NCI-H2107 (cell line): ENCODE measurements at places on chromosomes 1 and 21.

DNA sequence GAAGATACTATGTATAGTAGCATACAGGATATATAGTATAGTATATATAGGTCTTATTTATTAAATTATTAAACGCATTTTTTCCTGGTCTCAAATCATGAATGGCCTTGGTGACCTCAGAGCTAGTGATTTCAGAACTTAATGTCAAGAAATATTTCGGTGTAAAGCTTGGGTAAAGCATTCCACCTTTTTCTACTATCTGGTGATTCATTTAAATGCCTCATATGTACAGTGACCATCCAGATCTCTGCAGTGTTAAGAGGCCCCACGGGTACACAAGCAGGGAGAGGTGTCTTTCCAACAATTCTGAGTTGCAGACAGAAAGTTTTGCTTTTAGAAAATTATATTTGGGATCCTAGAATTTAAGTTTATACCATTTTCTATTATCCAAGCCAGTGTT lies 626.5 kb downstream of the PTPRC start:
- DNase-seq = no peak

DNA sequence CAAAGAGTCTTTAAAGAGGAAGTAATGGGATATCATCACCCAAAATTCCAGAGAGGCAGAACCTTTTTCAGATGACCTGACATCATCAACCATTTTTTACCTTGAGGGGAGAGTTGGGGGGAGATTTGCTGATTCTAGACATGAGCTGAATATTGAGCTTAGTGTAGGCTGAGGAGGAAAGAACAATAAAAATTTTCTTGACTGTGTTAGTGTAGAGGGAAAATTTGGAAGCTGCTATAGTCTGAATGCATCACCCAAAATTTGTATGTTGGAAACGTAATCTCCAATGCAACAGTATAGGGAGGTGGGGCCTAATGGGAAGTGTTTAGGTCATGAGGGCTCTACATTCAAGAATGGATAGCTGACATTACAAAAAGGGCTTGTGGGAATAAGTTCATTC lies 17.8 kb upstream of the CD84 start:
- no peak for DNase-seq

- no peak for DNase-seq
Observed at GRCh38 chr1:14189381-14189780, 409.1 kb upstream of the KAZN start.

DNA sequence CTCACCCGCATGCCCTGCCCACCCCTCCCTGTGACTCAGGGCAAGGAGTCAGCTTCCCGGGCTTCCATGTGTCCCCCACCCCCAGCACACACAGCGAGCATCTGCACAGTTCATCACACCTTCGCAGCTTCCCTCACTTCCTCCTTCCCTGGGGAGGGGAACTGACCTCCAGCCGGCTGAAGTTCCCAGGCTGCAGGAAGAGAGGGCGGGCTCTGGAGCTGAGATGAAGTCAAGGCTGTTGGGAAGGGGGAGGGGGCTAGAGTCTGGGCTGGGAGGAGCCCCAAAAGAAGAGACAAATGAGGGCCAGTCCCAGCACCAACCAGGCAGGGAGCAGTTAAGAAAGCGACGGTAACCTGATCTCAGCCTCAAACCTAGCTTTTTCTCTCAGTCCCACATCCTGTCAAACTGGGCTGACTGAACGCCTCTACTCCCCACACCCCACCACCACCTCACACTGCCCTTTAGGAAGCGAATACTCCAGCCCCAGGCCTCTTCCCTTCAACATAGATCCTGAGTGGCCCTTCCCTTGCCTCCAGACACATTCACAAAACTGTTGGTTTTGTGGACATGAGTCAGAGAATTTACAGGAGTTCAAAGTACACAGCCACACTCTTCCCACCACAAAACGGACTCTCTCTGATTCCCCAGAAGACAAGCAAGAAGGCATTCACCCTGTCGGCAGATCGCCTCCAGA lies 1.8 kb downstream of the RHOC start:
- peak; percentile 80 for DNase-seq

- peak; percentile 53 for DNase-seq
Observed at GRCh38 chr1:225845571-225846259, 35.8 kb downstream of the EPHX1 start.

DNA sequence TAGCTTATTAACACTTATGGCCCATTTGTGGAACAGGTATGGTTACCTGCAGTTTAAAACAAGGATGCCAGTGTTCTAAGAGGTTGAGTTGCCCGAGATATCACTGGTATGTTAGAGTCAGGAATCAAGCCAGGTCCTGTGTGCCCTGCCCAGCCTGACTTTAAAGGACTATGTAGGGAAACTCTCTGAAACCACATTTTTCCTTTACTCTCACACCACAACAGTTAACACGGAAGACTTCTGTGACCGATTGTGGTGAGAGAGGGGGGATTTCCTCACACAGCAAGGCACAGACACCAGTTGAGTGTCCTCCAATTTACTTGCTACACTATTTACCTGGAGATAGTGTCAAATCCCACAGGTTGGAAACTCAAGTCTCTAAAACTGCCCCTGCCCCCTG lies 47.8 kb downstream of the UCK2 start:
- no peak for DNase-seq

DNA sequence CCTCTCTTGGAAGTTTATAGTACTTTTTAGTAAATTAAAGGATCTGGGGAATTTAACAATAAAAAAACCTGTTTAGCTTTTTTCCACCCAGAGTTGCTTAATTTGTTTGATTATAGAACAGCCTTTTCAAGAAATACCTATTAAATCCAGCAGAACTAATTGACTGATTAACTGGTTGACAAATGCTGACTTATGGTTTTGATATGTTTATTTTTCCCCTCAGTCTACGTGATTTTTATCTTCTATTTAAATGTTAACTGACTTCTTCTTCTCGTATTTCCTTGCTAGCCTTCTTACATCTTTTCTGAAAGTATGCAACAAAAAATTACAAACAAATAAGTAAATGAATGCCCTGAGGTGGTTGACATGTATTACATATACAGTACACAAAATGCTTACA lies 302.9 kb upstream of the SPAG17 start:
- DNase-seq = no peak

- DNase-seq = no peak
Observed at GRCh38 chr1:75522389-75522788, 88.5 kb downstream of the SLC44A5 start.

GRCh38 chr1:178344513-178345091 lies 152.2 kb downstream of the CLEC20A start:
- DNase-seq = no peak

- no peak for DNase-seq
Observed at GRCh38 chr1:207309745-207310273, 11.7 kb upstream of the CD55 start.

DNA sequence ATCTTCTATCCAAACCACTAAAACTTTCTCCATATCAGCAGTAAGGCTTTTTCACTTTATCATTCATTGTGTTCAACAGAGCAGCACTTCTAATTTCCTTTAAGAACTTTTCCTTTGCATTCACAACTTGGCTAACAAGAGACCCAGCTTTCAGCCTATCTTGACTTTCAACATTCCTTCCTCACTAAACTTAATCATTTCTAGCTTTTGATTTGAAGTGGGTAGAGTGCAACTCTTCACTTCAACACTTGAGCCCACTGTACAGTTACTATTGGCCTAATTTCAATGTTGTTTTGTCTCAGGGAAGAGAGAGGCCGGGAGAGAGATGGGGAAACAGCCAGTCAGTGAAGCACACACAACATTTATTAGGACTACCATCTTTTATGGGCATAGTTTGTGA lies 2.0 kb downstream of the UBE2G2 start:
- DNase-seq = no peak

DNA sequence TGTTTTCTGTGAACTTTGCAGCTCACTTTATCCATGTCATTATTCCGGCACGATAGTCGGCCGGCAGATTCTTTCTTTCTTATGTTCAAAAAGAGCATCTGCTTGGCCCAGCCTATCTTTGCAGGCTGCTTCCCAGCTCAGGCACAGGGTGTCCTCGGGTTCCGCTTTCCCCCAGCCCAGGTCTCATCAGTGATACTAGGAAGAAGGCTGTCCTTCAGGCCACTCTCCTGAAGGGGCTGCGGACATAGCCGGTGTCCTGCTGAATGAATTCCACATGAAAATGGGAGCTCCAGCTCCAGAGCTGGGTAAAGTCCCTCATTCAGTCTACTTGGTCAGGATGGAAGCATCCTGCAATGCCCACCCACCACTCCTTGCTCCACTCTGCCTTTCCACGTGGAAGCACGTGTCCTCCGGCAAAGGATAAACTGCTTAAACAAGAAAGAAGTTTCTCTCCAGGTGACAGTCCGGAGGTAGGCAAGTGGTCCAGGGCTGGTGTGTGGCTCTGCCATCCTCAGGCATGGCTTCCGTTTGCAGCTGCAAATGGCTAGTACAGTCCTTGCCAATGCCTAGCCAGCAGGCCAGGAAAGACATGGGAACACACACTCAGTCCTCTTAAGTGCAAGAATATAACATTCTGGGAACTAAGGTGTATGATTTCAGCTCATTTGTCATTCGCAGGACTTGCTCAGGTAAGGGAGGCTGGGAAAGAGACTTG lies 161.0 kb downstream of the TRIM33 start:
- DNase-seq = no peak

DNA sequence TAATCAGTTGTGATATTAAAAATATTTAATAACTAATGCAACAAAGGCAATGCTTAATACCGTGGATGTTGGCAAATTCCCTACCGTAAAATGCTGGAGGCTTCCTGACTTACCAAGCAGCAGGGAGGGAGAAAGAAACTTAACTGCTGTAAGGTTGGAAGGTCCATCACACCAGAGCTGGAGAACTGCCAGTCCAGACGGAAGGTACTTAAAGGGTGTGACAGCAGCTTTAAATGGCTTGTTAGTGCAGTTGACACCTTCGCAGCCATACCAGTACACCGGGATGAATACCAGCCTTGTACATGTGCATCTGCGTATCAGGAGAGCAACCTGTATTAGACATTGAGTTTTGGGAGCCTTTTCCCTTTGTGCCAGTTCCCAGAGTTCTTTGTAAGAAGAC lies 269.5 kb upstream of the NCAM2 start:
- no peak for DNase-seq

- no peak for DNase-seq
Observed at GRCh38 chr1:150288822-150289221, 4.8 kb upstream of the MRPS21 start.

DNA sequence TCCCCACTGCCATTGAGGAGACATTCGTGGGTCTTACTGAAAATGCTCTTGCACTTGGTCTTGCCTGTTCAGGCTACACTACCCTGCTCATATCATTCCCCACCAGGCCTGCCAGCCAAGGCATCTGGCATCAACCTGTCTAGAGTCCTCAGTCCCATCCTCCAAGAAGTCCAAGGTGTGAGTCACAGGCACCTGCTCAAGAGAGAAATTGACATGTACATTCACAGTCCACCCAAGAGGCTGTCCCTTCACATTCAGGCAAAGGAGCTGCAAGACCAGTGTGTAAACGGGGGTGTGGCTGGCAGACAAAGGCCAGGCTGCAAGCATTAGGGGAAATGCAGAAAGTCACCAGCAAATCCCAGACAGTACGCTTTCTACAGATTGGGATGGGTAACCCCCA lies 13.1 kb upstream of the PLA2G2C start:
- no peak for DNase-seq

DNA sequence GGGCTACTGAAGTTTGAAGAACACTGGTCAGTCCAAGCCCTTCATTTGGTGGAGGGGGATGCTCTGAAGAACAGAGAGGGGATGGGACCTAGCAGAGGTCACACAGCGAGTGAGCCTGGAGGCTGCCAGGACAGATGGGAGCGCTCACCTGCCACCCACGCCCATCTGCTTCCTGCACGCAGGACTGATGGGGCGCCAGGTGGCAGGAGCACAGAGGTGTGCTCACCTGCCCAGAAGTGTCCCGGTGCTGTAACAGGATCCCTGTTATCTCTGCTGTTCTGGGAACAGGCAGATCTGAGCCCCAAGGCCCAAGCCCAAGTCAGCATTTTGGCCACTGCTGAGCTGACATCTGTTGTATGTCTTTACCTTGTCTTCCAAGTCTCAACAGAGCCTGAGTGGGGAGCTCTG lies 40.5 kb downstream of the EPHB2 start:
- DNase-seq = peak; percentile 57

DNA sequence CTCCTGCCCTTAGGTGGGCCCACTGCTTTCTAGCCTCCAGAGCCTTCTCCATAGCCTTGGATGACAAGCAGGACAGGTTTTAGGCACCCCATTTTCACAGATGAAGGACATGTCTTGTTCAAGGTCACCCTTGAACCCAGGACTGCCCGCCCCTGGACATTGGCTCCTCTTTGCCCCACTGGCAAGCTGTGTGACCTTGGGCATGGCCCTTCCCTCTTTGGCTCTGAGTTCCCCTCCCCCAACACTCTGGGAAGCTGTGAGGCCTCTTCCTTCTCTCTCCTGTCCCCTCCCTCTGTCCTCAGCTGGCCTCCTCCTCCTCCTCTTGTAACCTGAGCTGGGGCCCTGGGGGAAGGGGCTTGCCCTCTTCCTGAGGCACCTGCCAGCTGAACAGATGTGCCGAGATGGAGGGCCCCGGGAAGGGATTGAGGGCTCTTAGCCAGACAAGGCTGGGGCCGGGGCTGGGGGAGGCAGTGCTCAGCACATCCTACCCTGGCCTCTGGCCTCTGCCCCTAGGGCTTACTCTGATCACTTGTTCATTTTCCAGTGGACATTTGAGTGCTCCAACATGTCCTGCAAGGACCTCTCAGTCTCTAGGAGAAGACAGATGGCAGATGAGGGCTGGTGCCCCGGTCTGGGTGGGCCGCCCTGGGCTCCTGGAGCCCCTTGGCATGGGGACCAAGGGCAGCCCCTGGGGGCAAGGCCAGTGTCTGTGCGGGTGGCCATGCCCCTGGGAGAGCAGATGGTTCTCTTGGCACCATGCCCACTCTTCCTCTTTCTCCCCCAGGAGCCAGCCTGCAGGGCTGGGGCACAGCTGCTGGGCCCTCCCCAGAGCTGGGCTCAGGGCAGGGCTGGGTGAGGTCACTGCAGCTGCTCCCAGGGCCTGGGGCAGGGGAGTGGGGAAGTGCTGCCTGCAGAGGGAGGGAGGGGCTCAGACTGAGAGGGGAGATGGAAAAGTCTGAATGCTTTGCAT lies 10.7 kb downstream of the FOXO6 start:
- peak; percentile 74 for DNase-seq

DNA sequence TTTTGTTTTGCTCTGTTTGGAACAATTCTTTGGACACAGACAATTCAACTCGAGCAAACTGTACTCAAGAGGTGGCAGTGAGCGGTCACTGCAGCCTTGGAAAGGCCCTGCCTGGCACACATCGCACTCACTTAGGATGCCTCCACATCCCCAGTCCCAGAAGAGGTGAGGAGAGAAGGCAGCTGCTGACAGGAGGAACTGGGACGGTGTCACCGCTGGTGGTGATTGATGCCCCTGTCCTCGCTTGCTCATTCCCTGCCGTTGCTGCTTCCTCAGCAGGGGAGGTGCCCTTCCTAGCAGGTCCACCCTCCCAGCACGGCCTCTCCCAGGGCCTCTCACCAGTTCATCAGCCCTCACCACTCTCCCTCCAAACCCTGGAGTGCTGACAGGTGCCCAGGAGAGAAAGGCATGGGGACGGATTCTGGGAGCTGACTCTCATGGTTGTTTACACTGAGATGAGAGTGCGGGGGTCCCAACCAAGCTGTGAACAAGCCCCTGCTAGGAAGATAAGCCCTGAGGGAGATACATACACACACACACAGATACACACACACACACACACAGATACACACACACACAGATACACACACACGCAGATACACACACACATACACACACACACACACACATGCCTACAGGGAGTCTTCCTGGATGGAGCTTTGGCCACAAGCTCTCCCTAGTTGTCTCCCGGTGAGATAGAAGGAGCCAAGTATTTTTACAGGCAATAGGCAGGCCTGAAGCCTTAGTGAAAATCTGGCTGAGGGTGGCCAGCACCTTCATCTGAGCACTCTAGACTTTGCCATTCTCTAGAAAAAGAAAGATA lies 101.1 kb downstream of the CDC7 start:
- DNase-seq = no peak
